ENCODE measurements at places on chromosomes 2 and 18. TPM values are rescaled to one million over a fixed set of nuclear protein-coding genes. Genes with fewer than 3 reads are reported as not detected.

The ATP6V1B1 gene
- 37.9 TPM for total RNA-seq

The ATP9B gene
- total RNA-seq: 48.2 TPM

The DAPL1 gene
- 0.50 TPM for total RNA-seq

GRCh38 chr2:138486363-138487198 is 15.0 kb upstream of the SPOPL start:
- H3K27me3 ChIP-seq: no peaks in the 10 kb centered on the region
- H3K4me1 ChIP-seq: no peaks in the 10 kb centered on the region
- no peaks in the 10 kb centered on the region for H3K36me3 ChIP-seq
- no peak overlapping the region for H3K4me3 ChIP-seq

DNA sequence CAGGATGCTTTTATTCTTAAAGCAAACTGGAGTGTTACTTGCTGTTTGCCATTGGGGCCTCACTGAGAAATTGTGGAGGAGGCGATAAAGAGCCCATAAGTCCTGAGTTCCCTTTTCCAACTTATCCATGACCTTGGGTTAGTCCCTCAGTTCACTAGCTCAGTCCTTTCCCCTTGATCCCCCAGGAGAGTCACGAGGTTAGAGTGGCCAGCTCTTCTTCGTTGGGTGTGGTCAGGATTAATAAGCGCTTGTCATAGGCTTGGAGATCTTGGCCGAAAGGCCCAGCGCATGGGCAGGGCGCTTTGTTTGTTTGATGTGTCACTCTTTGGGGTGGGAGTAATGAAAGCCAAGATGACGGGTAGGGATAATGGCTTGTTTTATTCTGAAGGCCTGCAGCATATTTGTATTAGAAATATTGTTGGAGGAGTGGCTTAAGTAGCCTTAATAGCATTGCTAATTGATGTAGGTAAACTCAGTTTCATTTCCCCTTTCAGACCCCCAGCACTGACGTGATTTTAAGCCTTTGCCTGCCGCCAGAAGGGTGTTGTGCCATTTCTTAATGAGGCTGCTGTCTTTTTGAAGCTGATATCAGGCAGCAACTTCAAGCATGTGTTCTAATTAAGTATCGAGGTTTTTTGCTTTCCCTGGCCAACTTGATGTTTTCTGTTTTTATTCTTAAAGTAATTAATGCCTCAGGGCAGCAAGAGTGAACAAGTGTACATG is 15.7 kb downstream of the GRHL1 start:
- H3K4me3 ChIP-seq: no peak overlapping the region
- no peaks in the 10 kb centered on the region for H3K4me1 ChIP-seq
- H3K36me3 ChIP-seq: peaks cover 10% of the 10 kb centered on the region
- H3K27ac ChIP-seq: no peak overlapping the region
- no peak for DNase-seq

DNA sequence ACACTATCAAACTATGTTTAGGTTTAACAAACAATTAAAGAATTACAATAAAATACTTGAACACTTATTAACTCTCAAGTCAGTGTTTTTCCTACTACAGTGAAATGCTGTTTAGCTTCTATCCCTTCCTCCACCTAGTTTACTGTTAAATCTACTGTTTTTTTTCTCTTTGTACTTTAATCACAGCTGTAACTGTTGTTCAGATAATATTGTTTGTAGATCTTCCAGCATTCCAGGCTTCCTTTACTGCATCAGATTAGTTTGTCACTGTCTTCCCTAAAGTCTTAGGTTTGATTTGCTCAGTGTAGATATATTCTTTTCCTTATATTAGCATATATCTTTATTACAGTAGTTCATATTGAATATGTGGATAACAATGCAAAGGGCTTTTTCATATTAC is 22.5 kb downstream of the BIRC6 start:
- no peaks in the 10 kb centered on the region for H3K27me3 ChIP-seq
- no peak overlapping the region for H3K27ac ChIP-seq
- no peaks in the 10 kb centered on the region for H3K36me3 ChIP-seq
